ENCODE measurements at places on chromosomes 1 and 21.

DNA sequence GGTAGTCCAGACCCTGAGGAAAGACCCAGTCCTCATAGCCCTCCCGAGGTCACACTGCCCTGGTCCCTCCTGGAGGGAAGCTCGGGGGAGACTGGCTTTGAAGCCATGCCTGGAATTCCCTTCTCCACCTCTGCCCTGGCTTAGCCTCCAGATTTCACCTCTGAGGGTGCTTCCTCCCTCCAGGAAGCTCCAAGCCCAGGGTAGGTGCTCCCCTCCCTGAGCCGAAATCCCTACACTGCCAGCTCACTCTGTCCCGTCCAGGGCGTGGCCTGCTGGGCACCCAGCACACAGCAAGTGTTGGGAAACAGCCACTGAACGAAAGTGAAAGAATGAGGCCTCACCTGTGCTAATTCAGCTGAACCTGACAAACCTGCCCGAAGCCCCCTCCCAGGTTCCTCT is 6.0 kb upstream of the TNFRSF25 start:
- no peak for DNase-seq

GRCh38 chr21:28699186-28699585 is 293.5 kb downstream of the LTN1 start:
- no peak for DNase-seq

GRCh38 chr1:67524143-67525052 is 94.2 kb upstream of the SERBP1 start:
- no peak for DNase-seq

- peak; percentile 94 for DNase-seq
Measured at GRCh38 chr1:45521413-45522323, at the start of gene PRDX1. TSS of gene PRDX1 (minus strand) at chr1:45521884. CDS start at chr1:45519043, 2,841 bp downstream.

- no peak for DNase-seq
Measured at GRCh38 chr1:68565923-68566322, 69.0 kb upstream of the DEPDC1 start.

- DNase-seq = no peak
Measured at GRCh38 chr1:228000836-228001563, 5.8 kb upstream of the WNT3A start.

DNA sequence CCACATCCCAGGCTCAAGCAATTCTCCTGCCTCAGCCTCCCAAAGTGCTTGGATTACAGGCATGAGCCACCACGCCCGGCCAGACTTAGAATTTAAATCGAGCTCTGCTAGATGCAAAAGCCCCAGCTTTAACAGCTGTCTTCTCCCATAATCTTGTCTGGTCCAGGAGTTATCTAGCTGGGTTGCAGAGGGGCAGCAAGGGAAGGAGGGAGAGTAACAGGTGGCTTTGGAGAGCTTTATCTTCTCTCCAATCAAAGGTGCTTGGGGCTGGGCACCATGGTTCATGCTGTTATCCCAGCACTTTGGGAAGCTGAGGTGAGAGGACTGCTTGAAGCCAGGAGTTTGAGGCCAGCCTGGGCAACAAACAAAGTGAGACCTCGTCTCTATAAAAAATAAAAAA is 3.9 kb downstream of the RHBG start:
- no peak for DNase-seq

- no peak for DNase-seq
Measured at GRCh38 chr1:53601867-53602775, 136.8 kb downstream of the GLIS1 start.

DNA sequence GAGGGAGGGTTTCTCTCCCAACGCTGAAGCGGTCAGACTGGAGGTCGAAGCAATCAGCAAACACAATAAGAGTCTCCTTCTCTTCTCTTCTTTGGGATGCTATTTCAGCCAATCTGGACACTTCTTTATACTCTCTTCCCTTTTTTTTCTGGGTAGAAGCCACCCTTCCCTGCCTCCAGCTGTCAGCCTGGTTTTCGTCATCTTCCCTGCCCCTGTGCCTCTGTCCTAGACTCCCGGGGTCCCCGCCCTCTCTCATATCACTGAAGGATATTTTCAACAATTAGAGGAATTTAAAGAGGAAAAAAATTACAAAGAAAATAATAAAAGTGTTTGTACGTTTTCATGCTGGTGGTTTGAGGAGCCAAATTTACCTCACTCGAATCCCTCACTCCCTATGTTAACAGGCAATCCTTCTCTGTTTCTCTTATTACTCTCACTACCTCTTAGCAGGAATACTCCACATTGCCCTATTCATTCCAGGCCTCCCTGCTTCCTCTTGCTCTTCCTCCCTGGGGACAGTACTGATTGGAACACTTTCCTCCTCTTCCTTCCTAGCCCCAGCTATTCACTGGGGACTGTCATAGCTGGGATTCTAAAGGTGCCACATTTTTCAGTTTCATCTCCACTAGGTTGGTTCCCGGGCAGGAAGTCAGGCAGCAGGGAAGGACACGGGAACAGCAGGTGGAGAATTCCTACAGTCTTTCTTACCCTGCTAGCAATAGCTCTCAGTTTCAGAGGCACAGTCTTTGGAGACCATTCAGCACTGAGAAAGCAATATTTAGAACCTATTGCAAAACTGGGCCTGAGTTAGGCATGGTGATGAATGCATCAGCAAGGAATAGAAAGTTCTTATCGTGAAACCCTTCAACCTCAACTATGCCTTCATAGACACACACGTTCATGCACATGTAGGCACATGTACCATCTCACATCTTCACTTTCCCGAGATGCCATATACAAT is 288.0 kb downstream of the PBX1 start:
- DNase-seq = no peak

GRCh38 chr1:235642943-235643371 is 6.6 kb downstream of the GNG4 start:
- DNase-seq = no peak

DNA sequence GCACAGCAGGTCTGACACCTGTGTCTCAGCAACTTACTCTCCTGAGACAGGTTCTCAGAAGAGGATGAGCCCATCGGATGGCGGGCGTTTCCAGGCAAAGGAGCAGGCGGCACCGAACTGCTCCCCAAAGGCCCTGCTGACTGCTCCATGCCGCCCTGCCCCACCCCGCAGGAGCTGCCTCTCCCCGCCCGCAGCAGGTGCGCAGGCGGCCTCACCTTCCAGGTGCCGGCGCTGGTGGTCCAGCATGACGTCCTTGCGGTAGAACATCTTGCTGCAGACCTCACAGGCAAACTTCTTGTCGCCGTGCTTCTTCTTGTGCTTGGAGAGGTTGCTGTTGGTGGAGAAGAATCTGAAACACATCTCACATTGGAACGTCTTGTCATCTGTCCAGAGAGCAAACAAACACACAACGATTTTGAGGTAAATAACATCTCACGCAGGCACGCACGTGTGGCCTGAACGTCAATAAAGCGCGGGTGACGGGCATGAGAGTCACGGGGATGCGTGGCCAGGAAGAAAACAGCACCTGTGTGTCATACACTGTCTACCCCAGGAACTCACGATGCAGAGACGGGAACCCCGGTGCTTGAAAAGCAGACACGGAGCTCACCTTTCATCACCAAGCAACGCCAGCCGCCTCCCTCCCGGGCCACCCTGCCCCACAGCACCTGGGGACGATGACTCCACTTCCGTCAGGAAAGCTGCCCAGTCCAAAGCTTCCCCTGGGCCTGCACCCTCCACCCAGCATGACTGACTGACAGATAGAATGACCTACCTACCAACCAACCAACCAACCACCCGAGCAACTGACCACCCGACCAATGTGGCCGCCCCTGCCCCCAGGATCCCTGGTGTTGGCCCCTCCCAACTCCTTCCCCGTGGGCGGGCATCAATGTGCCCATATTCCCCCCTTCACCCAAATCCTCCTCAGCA is 50.9 kb downstream of the PRDM15 start:
- no peak for DNase-seq

DNA sequence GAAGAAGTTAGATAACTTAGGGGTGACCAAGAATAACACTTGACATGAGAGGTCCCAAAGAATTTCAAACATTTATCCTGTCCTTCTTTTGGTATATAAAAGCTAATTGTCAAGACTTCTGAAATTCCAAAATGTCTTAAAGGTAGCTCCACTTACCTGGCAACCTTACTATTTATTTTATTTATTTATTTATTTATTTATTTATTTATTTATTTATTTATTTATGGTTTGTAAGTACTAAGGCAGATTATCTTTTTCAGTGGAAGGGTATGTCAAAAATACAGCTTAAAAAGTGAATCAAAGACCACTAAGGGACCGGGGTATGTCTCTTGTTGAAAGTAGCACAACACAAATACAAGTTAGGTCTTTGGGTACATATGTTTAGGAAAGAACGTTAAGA is 620.8 kb upstream of the B3GALT2 start:
- DNase-seq = no peak

GRCh38 chr1:60622486-60622885 is 459.9 kb upstream of the NFIA start:
- DNase-seq = no peak

- no peak for DNase-seq
Measured at GRCh38 chr1:41003127-41003639, 18.3 kb downstream of the SLFNL1 start.

- DNase-seq = no peak
Measured at GRCh38 chr21:30233228-30234020, 17.5 kb upstream of the CLDN8 start.

- DNase-seq = no peak
Measured at GRCh38 chr1:210132582-210132981, 100.0 kb upstream of the SERTAD4 start.

DNA sequence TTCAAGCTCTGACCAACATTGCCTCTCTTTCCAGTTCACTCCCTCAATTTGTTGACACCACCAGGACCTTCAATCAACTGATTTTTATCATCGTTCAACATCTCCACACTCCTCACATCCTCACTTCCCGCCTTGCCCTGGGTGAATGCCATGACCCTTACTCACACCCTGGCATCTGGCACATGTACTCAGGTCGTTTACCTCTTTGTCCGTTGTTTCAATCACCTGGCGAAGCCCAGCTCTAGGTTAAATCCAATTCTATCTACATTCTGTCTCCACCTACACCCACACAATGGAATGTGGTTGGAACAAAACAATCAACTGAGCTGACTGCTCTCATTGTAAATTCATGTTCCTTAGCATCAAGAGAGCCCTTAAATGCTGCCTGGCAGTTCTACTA is 24.2 kb upstream of the TBX15 start:
- DNase-seq = no peak

DNA sequence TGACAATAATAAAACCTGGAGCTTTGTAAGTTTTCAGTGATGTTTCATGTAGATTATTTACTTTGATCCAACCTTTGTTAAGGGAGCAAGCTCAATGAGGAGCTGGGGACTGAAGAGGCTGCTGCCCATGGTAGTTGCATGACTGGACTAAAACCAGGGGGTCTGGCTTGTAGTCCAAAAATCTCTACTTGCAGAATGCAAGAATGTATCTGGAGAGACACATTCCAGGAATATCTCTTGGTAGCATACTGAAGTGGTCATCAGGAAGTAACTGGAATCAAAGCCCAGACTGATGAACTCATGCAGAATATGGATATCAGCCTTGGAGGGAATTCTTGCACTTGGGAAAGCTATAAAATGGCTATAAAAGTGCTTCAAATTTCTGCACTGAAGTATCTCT is 5.8 kb upstream of the KIAA0040 start:
- DNase-seq = no peak

DNA sequence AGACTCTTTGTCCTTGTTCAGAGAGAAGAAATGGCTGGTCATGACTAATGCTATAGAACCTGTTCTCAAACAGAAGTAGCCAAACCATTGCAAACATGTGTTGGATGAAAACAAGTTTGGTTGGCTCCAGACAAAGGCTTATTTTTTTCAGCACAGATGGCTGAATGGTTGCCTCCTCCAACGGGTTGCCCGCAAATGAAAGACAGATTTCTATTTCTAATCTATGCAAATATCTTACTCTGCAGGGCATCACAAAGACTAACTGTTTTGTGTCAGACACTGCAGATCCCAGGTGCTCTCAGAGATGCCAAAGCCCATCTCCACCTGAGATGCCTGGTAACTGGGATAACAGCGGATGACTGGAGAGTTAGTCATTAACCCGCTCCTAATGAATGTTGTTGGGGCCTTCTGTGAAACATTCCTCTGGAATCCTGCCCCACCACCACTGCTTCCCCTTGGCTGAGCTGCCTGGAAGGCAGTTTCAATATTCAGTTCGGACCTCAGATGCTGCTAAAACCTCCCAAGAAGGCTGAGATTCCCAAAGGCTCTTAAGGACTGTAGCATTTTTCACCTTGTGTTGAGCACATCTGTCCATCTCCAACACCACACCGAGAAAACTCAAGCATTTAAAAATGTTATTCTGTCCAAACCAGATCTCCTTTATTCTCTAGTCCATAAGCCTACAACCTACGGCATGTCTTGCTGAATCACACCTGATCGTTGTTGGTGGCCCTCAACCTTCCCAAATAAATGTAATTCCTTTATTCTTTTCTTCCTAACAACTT is 104.4 kb downstream of the PTPN14 start:
- no peak for DNase-seq

DNA sequence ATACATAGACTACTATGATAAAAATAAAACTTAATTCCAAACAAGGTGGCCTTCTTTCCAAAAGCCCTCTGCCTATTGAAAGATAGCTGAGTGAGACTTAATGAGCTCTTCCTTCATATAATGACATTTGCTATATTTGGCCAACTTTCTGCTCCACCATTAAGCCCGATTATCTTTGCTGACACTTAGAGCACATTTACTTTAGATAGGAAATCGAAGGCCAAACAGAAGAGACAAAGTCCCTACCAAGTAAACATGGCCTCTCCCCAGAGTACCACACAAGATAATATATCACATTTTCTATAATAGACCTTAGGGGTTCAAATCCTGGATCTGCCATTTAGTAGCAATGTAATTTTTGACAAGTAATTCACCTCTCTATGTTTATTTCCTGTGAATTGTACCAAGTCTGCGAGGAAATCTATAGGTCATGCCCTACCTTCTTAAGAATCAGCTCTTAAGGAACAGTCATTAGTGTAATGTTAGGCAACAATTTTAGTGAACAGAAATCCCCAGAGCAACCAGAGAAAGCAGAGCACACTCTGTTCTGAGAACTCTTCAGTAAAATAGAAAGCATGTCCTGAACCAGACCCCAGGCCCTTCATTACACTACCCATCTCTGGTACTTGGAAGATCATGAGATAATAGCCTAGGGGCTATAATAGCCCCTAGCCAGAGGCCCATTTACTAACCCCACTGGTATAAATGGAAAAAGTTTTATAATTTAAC is 17.3 kb upstream of the COA6 start:
- no peak for DNase-seq

DNA sequence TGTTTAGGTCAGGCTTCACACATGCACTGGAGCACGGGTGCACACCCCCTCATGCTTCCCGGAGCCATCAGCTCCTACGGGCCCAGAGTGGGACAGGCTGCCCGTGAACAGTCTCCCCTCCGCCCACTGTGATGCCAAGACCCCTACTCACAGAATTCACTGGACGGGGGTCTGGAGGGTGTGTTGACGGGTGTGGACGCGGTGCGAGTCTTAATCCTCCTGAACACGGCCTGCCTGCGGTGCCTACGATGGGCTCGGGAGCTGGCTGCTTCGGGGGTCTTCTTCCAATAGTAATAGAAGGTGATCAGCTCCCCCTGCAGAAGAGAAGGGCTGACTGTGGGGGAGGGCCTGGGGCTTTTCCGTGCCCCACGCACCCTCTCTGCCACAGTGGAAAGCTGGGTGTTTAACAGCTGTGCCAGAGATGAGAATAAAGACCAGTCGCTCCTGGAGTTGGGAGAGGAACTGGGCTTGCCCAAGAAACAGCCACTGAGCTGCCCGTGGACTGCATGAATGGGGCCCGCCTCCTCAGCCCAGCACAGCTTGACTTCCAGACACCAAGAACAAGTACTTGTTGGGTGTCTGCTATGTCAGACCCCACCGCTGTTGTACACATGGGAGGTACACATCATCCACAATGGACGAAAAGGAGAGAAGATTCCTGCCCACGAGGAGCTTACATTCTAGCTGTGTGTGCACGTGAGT is 47.9 kb downstream of the SLC45A1 start:
- DNase-seq = no peak

- DNase-seq = no peak
Measured at GRCh38 chr1:161970633-161971032, 53.0 kb downstream of the OLFML2B start.

All from stimulated activated CD8-positive, alpha-beta memory T cell treated with anti-CD3 and anti-CD28 coated beads, Interleukin-15, amount 100 ng/mL, for 48 hours (primary cell).